ENCODE measurements at places on chromosomes 4 and X. TPM values are rescaled to one million over a fixed set of nuclear protein-coding genes. Genes with fewer than 3 reads are reported as not detected.

SPATA4 gene
- not detected for total RNA-seq

FDCSP gene
- not detected for total RNA-seq

FGF16 gene
- total RNA-seq: not detected

BRS3 gene
- total RNA-seq: not detected

HAND2 gene
- not detected for total RNA-seq

All from chondrocyte (in vitro differentiated cells).